Umbilical cord (tissue), 2 donors: ENCODE measurements at places on chromosomes 12 and 14. TPM values are rescaled to one million over a fixed set of nuclear protein-coding genes. Genes with fewer than 3 reads are reported as not detected.

GRCh38 chr14:63134801-63135200 lies 69.4 kb upstream of the RHOJ start:
- peak; percentile 39 for DNase-seq

- DNase-seq = no peak
Observed at GRCh38 chr14:92532490-92533163, 19.0 kb downstream of the RIN3 start.

- no peak for DNase-seq
Observed at GRCh38 chr12:12207746-12208145, 59.1 kb downstream of the LRP6 start.

Gene IRAK3
- 21.9 TPM for total RNA-seq

GRCh38 chr14:99166506-99166905 lies 105.5 kb downstream of the BCL11B start:
- no peak for DNase-seq

- DNase-seq = peak; percentile 85
Observed at GRCh38 chr12:124698211-124698997, 131.0 kb upstream of the NCOR2 start.

- no peak for DNase-seq
Observed at GRCh38 chr12:79451365-79451764, 239.4 kb downstream of the PAWR start.

DNA sequence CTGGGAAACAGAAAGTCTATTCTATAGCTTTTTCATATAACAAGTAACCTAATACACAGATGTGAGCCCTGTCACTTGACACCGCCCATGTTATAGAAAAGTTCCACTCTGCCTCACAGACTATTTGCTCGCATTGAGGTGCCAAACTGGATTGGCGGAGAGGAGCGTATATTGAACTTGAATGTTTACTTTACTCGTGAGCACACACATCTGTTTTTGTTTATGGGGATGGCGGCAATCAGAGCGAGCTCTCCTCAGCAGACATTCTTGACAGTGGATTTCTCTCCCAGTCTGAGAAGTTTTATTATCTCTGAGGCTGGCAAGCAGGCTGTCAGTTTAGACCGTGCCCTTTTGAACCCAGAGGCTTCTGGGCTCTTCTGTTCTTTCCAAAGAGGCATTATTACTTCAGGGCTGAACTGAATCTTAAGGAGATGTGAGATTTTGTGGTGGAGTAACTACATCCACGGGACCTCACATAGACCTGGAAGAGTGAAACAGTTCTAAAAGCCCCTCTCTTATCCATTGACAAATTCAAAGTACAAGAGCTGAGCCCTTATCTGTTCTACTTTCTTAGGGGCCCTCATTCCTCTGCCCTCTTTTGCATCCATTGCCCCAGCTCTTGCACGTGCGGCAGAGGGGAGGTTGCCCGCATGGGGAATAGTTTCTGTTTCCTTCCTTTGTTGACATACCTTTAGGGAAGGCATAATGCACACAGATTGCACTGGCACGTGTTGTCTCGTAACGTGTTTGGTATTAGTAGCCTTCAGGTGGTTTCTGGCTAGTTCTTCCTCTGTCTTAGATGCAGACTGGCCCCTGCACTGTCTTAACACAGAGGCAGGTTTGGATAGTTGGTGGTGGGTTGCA lies 68.2 kb downstream of the DRAM1 start:
- peak; percentile 62 for DNase-seq

DNA sequence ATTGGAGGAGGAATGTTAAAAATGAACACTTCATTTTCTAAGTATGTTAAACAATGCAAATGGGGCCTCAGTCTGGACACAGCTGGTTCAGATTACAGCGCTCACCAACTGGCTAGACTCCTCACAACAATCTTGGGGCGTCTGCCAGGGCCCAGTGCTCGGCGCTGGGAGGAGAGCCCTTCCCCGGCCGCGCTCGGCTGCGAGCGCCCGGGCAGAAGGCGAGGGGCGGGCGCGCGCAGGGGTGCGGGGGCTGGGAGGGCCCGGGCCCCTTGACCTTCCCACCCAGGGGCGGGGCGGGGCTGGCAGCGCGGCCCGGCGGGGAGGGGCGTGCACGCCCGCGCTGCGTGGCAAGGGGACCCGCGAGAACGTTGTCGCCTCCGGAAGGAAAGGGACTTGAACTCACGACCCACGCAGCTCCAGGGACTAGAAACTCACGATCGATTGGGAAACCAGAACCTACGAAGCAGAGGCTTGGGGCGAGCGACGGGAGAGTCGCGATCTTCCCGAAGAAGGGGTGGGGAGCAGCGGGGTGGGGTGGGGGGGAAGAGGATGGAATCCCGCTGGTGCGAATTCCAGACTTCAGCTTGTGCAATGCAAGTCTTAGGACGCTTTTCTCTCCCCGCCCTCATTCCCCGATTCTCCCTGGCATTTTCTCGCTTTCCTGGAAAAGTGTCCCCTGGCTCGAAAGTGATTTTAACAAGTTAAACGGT lies at the start of gene FBLN5:
Gene FBLN5, minus strand, starts transcription at position 220 of the 710 bp plus-strand sequence. CDS start 465 bp downstream, outside the sequence.
- peak; percentile 79 for DNase-seq

GRCh38 chr14:71729596-71729995 lies 202.6 kb upstream of the RGS6 start:
- DNase-seq = no peak

Gene OR4E2
- 8.4 TPM for total RNA-seq

- DNase-seq = no peak
Observed at GRCh38 chr12:633731-634130, 29.5 kb downstream of the NINJ2 start.

Gene KRT2
- total RNA-seq = 0.48 TPM

- no peak for DNase-seq
Observed at GRCh38 chr12:11755302-11755930, 105.9 kb downstream of the ETV6 start.

Gene INHBC
- total RNA-seq = not detected

Gene SLC8A3
- 2.9 TPM for total RNA-seq

Gene KRT83
- total RNA-seq = not detected
